Activated CD8-positive, alpha-beta T cell treated with anti-CD3 and anti-CD28 coated beads for 36 hours (primary cell): ENCODE measurements at places on chromosomes 11 and 22.

DNA sequence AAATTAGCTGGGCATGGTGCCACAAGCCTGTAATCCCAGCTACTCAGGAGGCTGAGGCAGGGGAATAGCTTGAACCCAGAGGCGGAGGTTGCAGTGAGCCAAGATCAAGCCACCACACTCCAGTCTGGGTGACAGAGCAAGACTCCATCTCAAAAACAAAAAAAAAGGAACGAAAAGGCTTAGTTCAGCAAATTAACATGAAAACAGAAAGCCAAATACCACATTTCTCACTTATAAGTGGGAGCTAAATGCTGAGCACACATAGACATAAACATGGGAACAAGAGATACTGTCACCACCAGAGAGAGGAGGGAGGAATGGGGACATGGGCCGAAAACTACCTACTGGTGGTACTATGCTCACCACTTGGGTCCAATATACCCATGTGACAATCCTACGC lies 38.6 kb downstream of the SCGB1A1 start:
- DNase-seq, result no peak

DNA sequence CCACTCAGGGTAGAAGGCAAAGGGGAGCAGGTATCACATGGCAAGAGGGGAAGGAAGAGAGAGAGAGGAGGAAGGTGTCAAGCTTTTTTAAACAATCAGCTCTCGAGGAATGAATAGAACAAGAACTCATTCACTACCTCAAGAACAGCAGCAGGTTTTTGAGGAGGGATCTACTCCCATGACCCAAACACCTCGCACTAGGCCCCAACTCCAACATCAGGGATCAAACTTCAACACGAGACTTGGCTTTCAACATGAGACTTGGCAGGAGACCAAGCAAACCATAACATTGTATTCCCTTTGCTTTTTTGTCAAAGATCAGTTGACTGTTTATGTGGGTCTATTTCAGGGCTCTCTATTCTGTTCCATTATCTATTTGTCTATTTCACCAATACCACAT lies 26.9 kb upstream of the APOBEC3A start:
- DNase-seq, result no peak

- no peak for DNase-seq
Measured at GRCh38 chr11:35298369-35298768, 121.0 kb downstream of the SLC1A2 start.

GRCh38 chr22:23113847-23114720 lies 27.7 kb downstream of the RSPH14 start:
- DNase-seq, result no peak

- no peak for DNase-seq
Measured at GRCh38 chr11:27904358-27905055, 203.4 kb downstream of the KIF18A start.

- no peak for DNase-seq
Measured at GRCh38 chr11:5129457-5129877, 8.7 kb downstream of the OR52A5 start.

DNA sequence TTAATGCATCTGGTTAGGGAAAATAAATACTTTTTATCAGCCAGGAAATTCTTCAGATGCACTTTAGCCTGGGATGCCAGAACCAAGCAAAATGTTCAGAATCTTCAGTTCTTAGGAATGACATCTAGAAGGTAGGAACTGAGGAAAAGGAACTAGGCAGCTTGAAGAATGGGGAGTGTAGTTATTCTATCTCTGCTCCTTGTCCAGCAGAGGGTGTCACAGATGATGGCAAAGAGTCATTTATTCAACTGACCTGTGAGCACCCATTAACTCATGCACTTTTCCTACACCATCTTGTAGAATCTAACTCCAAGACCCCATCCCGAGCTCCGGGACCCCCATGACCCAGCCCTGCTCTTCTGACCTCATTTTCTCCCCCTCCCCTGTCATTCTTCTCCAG lies 122.1 kb upstream of the ISX start:
- no peak for DNase-seq

DNA sequence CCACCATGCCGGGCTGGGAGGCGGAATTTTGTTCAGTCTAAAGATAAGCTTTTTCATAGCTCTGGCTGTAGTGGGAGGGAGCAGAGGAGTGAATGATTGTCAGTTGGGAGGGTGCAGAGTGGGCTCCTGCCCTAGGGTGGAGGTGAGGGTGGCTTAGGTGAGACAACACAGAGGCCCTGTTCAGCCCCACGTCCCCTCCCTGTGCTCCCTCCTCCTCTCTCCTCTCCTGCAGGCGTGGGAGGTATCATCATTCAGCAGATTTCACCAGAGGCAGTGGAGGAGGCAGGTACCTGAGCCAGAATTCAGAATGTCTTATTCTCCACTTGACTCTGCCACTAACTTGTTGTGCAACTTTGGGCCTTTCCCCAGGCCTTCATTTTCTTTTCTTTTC lies 1.7 kb upstream of the THRSP start:
- no peak for DNase-seq

- no peak for DNase-seq
Measured at GRCh38 chr11:34929794-34930763, 13.7 kb downstream of the PDHX start.

DNA sequence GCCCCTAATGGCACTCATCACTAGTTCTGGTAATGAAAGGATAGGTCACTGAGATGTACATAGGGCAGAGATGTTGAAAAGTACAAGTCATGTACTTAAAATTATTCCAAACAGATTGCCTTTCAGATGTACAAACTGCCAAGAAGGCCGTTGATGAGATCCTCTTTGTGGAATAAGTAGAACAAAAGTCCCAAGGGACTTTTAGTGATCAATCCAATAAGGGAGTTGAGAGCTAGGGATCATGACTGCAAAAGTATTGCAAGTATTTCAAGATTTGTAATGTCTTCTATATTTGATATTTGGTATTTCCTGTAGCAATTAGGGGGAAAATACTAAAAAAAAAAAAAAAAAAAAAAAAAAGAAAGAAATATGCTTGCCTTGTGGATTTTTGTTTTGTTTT lies 82.2 kb downstream of the ATG16L2 start:
- DNase-seq, result no peak

DNA sequence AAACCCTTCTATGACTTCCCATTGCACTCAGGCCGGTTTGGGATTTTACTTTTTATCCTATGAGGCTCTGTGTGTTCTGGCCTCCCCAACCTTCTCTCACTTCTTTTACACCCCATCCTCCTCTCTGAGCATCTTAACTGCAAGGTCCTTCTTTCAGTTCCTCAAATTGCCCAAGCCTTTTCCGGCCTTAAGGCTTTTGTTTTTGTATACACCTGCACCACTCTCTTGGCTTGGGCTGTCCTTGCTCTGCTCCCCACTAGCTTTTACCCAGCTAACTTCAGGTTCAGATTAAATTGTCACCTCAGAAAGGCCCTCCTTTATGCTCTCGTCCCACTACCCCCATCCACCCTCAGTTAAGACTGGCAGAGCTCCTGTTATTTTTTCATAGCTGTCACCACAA lies 55.5 kb downstream of the FAM83F start:
- DNase-seq, result no peak

DNA sequence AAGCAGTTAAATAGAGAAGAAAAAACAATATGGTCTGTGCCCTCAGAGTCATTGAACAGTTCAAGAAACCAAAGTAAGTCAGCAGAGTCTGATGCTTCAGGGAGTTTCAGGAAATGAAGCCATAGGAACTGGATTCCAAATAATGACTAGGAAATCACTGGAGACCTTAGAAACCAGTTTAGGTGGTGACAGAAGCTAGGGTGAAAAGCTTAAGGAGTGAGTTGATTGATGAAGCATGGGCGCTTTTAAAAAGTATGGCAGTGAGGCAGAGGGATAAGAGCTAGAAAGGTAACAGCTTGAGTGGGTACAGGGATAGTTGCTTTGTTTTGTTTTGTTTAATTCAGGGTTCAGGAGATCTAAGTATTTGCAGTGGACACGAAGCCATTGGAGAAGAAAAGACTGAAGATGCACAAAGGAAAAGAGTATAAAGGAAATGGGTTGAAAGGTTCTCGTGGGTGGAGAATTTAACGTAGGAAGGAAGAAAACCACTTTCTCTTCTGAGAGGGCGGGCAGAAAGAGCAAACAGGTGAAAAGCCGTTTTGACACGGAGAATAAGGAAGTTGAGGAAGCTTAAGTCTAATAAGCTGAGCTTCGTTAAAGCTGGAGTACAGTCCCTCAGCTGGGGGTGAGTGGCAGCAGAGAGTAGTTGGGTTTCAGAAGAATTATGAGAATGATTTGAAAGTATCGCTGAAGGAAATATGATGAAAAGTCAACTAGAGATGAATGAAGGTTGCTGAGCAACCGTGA lies 14.8 kb downstream of the SGSM3 start:
- DNase-seq, result peak; percentile 58

GRCh38 chr22:21077884-21078508 lies 32.2 kb downstream of the LRRC74B start:
- no peak for DNase-seq

DNA sequence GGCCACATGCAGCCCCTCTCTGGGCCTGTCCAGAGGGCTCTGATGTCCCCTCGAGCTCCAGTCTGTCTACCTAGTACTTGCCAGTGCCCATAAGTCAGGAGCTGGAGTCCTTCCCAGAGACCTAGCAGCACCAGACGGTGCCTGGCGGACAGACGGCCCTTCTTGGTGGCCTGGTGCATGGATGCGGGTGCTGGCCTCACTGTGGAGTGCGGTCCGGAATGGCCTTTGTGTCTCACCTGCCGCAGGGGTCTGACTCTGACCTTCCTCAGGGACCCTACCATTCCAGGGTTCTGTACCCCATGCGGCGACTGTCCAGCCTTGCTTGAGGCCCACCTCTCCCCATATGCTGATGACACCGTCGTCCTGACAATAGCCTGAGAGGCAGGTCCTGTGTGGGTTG lies 29.4 kb upstream of the SMIM38 start:
- no peak for DNase-seq

- DNase-seq, result no peak
Measured at GRCh38 chr11:108491936-108492335, 6.2 kb downstream of the POGLUT3 start.

DNA sequence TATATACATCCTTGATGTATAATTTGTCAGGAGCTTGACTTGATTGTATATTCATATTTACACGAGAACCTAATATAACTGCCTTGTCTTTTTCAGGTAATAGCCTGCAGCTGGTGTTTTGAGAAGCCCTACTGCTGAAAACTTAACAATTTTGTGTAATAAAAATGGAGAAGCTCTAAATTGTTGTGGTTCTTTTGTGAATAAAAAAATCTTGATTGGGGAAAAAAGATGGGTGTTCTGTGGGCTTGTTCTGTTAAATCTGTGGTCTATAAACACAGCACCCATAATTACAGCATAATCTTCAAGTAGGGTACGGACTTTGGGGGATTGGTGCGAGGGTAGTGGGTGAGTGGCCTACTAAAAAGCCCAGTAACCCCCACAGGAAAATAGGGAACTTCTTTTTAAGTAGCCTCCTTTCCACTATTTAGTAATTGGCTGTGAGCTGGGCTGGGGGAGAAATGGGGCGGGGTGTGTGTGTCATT lies 7.5 kb downstream of the MALAT1 start:
- DNase-seq, result no peak

- DNase-seq, result no peak
Measured at GRCh38 chr11:134657631-134658030, 245.6 kb upstream of the B3GAT1 start.

GRCh38 chr11:116176484-116177005 lies 596.2 kb downstream of the BUD13 start:
- DNase-seq, result no peak

DNA sequence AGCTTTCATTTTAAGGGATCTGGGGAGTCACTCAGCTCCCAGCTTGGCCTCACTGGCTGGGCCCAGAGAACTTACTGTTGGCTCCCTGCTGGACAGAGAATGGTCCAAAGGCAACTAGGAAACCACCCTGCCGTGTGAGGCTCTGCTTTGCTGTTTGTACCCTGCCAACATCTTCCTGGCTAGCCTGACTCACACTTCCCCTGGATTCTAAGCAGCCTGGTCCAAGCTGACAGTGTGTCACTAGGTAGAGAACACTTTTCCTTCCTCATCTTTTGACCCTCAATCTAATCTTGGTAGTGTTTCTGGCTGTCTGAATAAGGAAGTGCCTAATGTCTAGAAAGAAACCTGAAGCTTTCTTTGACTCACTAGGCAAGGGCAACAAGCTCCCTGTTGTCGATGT lies 76.7 kb downstream of the FAR1 start:
- no peak for DNase-seq

DNA sequence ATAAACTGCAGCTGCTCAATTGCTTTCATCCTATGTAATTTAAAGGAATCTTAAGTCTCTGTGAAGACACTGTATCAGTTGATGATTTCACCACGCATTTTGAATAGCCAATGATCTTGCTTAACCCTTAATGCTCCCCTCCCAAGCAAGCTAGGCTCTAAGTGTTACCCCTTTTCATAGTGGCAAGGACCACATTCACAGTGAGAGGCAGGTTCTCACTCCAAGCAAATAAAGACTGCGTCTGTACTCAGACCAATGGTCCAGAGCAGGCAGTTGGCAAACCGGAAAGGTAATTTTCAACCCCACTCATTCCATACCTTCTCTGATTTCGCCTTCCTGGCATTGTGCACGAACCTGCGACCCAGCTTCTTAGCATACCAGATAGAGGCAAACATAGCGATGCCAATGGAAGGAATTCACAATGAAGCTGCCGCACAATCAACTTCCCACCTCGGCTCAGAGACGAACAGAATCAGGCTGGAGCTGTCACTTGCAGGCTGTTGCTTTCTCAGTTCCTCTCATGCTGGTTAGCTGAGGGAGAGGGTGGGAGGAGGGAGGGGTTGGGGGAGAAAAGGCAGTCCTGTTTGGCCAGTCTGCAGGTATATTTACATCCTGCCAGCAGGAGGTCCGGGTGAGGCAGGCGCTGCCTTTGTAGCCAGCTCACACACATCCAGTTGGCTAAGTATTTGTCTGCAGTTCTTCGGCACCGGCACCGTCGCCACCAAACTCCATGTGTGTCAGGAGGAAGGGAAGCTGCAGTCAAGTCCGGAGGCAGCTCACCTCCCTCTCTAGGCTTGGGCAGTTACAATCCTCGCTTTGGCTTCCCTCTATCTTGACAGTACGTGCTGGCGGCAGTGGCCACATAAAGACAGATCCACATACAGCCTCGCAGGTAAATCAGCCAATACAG lies 1151.2 kb upstream of the CCDC90B start:
- DNase-seq, result no peak

DNA sequence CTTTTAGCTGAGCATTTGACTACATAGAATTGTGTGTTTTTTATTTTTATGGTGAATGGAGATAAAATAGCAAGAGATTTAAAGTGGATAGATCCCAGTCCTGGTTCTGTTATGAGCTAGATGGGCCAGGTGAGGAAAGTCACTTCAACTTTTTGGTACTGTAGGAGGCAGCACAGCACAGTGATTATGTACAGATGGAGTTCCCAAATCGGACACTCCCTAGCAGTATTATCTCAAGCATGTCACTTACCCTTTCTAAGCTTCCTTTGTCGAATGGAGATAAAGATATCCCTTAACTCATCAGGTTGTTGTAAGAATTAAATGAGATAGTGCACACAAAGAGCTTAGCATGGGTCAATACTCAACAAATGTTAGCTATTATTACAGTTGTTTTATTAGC lies 5.3 kb downstream of the EXPH5 start:
- DNase-seq, result no peak

- DNase-seq, result no peak
Measured at GRCh38 chr11:21464601-21465193, 728.2 kb upstream of the ANO5 start.

GRCh38 chr22:36375071-36375980 lies 12.4 kb downstream of the MYH9 start:
- no peak for DNase-seq

GRCh38 chr11:45107029-45107428 lies 39.4 kb upstream of the PRDM11 start:
- DNase-seq, result no peak
